WTC11 (cell line): ENCODE measurements at places on chromosomes 4 and X. TPM values are rescaled to one million over a fixed set of nuclear protein-coding genes. Genes with fewer than 3 reads are reported as not detected.

C4orf50 gene
- total RNA-seq: 0.17 to 0.32 TPM (median 0.30 TPM) in 3 replicates

IQSEC2 gene
- total RNA-seq: 22.0 to 48.2 TPM (median 23.3 TPM) in 3 replicates

CSN1S1 gene
- total RNA-seq: not detected in 3 replicates

FGF2 gene
- 115 to 134 TPM (median 127 TPM) in 3 replicates for total RNA-seq

CXCR3 gene
- total RNA-seq: 0.11 TPM in 1 of 3 replicates, not detected in the others

MTMR8 gene
- 3.8 to 7.1 TPM (median 6.1 TPM) in 3 replicates for total RNA-seq

RIPPLY1 gene
- total RNA-seq: not detected in 3 replicates

SH3BGRL gene
- total RNA-seq: 36.6 to 37.8 TPM (median 37.3 TPM) in 3 replicates

ZCCHC12 gene
- 0.87 to 0.94 TPM (median 0.92 TPM) in 3 replicates for total RNA-seq

FGA gene
- total RNA-seq: 3.2 to 5.9 TPM (median 3.4 TPM) in 3 replicates

ZNF732 gene
- total RNA-seq: 28.1 to 33.8 TPM (median 30.2 TPM) in 3 replicates

DNA sequence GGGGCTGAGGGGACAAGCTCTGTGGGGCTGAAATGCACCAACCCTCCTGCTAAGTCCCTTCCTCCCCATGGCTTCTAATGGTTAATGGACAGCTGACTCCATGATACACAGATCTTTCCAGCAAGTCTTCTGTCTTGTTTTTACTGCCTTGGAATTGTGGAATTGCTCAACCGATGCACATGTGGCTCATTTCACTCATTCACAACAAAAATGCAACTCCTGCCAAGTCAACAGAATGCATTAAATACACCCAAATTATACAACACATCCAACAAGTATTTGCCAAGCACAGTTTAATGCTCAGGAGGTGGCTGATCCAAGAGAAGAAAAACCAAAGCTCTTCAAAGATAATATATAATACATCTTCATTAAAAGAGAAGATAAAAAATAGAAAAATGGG, 61.9 kb upstream of the PAGE4 start:
- H3K27ac ChIP-seq: no peak overlapping the region
- no peak overlapping the region for H3K4me3 ChIP-seq
- H3K36me3 ChIP-seq: no peaks in the 10 kb centered on the region
- peaks cover 3% of the 10 kb centered on the region for H3K4me1 ChIP-seq

GRCh38 chr4:151197247-151197646, 79.7 kb upstream of the PRSS48 start:
- H3K4me1 ChIP-seq: no peaks in the 10 kb centered on the region
- no peak overlapping the region for H3K27ac ChIP-seq
- H3K27me3 ChIP-seq: no peaks in the 10 kb centered on the region
- no peak overlapping the region for H3K4me3 ChIP-seq
- H3K36me3 ChIP-seq: peaks cover 6% of the 10 kb centered on the region
- DNase-seq: no peak

- peaks cover 18% of the 10 kb centered on the region for H3K4me1 ChIP-seq
- no peak overlapping the region for H3K4me3 ChIP-seq
- H3K36me3 ChIP-seq: no peaks in the 10 kb centered on the region
- peak; percentile 12 for DNase-seq
- no peak overlapping the region for H3K27ac ChIP-seq
These were observed 36.0 kb downstream of the PLAC1 start for GRCh38 chrX:134622056-134622812.

- no peak for DNase-seq
- no peak overlapping the region for H3K4me3 ChIP-seq
- no peak overlapping the region for H3K27ac ChIP-seq
- H3K4me1 ChIP-seq: peaks cover 5% of the 10 kb centered on the region
These were observed 22.3 kb upstream of the EMCN start for GRCh38 chr4:100540131-100540530.

GRCh38 chrX:131650637-131651410, 107.0 kb downstream of the OR13H1 start:
- no peak overlapping the region for H3K4me3 ChIP-seq
- no peak overlapping the region for H3K27ac ChIP-seq
- peaks cover 3% of the 10 kb centered on the region; the same call in 1 of the 2 replicates for H3K27me3 ChIP-seq
- H3K36me3 ChIP-seq: no peaks in the 10 kb centered on the region
- no peak for DNase-seq
- H3K4me1 ChIP-seq: no peaks in the 10 kb centered on the region

- H3K27ac ChIP-seq: 0 out of 2 replicates have a peak overlapping the region, but pooled peaks have one; percentile 65
- peaks cover 11% of the 10 kb centered on the region for H3K4me1 ChIP-seq
- H3K4me3 ChIP-seq: no peak overlapping the region
- H3K27me3 ChIP-seq: no peaks in the 10 kb centered on the region
These were observed 46.3 kb upstream of the CLCN4 start for GRCh38 chrX:10110316-10110935.

DNA sequence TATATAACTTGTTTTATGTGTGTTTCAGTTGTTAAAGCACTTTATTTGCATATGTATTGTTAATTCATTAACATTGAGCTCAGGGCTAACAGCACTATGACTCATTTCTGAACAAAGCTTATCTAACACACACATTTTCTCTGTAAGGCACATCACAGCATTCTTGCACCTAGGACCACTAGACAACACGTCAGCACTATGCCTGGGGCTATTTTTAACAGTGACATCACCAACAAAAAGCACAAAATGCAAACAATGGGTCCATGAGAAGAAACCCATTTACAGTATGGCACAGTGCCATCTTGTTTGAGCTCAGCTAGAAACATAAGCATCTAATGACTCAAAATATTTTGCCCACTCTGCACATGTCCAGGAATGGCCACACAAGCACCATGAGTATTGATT, 124.4 kb downstream of the RELL1 start:
- H3K4me3 ChIP-seq: no peak overlapping the region
- H3K36me3 ChIP-seq: 0 out of 2 replicates have a peak, but pooled peaks cover 3% of the 10 kb centered on the region
- no peak for DNase-seq
- H3K27me3 ChIP-seq: peaks cover 4% of the 10 kb centered on the region

DNA sequence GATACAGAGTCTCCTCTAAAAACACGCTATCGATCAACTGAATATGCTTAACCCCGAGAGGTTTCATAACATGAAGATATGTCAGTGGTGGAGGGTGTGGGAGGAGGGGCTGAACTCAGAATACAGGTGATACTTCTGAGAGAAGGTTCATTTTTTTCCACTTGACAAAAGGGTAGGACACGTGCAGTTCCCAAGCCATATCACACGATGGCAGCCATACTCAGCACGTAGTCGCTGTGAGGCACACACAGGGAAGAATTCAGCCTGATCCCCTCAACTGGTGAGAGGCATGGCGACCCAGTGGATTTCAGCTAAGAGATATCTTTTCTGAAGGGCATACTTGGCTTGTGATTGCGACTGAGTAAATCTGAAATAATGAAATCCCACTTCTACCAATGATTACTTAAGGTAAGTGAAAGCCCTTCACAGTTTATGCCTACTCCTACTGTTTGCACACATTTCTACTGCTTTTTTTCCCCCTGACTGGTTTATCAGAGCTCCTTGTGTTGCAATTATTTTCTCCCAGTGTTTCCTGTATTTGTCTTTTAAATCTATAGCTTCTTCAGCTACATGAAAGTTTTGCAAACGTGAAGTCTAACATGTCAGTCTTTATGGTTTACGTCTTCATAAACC, 133.1 kb downstream of the CORIN start:
- H3K36me3 ChIP-seq: no peaks in the 10 kb centered on the region
- no peak overlapping the region for H3K27ac ChIP-seq
- DNase-seq: peak; percentile 60

DNA sequence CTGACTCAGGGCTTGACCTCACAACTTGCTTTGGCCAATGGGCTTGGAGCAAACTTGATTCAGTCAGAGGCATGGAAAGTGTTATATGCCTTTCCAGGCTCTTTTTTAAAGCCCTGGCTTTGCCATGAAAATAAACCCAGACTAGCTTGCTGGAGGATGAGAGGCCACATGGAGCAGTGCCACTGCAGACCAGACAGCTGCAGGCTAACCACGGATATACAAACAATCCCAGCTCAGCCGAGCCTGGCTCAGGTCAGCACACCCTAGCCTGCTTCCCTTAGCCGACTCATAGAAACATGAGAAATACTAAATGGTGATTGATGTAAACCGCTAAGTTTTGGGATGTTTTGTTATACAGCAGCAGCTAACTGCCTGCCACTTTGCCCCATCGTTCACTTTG, 345.1 kb downstream of the ARHGAP10 start:
- peaks cover 9% of the 10 kb centered on the region for H3K4me1 ChIP-seq
- no peak overlapping the region for H3K4me3 ChIP-seq
- H3K27ac ChIP-seq: no peak overlapping the region
- H3K36me3 ChIP-seq: peaks cover 44% of the 10 kb centered on the region
- H3K27me3 ChIP-seq: peaks cover 4% of the 10 kb centered on the region; the same call in 1 of the 2 replicates
- no peak for DNase-seq

- no peaks in the 10 kb centered on the region for H3K36me3 ChIP-seq
- peaks cover 10% of the 10 kb centered on the region for H3K4me1 ChIP-seq
- no peak for DNase-seq
- H3K4me3 ChIP-seq: no peak overlapping the region
These were observed 61.9 kb downstream of the ARHGAP10 start for GRCh38 chr4:147793569-147794313.

- peak overlapping the region; percentile 72 for H3K4me3 ChIP-seq
- H3K36me3 ChIP-seq: peaks cover 7% of the 10 kb centered on the region
- H3K4me1 ChIP-seq: peaks cover 57% of the 10 kb centered on the region
These were observed 6.2 kb downstream of the MSX1 start for GRCh38 chr4:4865705-4866123.

- H3K4me3 ChIP-seq: no peak overlapping the region
- no peak for DNase-seq
- peaks cover 8% of the 10 kb centered on the region for H3K4me1 ChIP-seq
- no peaks in the 10 kb centered on the region for H3K36me3 ChIP-seq
- no peak overlapping the region for H3K27ac ChIP-seq
- no peaks in the 10 kb centered on the region for H3K27me3 ChIP-seq
These were observed 357.7 kb downstream of the BCOR start for GRCh38 chrX:39740078-39740477.

GRCh38 chrX:140608111-140608510, 101.4 kb upstream of the LINC00632 start:
- H3K27ac ChIP-seq: no peak overlapping the region
- peak; percentile 10 for DNase-seq
- H3K27me3 ChIP-seq: no peaks in the 10 kb centered on the region
- peaks cover 5% of the 10 kb centered on the region; the same call in 1 of the 2 replicates for H3K4me1 ChIP-seq
- peaks cover 19% of the 10 kb centered on the region for H3K36me3 ChIP-seq
- H3K4me3 ChIP-seq: no peak overlapping the region

DNA sequence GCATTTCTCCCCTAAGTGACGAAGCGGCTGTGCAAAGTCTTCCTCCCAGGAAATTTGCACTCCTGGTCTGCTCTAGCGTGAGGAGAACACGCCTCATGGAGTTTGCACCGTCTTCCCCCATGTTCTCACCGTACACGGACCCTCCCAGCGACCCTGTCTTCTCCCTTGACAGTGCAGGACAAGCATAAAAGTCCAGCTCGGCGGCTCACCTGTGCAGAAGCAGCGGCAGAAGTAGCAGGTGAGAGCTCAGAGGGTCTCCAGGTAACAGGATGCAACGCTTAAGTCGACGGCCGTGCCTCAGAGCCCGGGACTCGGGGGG, 314 bp downstream of the P2RY8 start:
- H3K27ac ChIP-seq: no peak overlapping the region
- H3K4me1 ChIP-seq: no peaks in the 10 kb centered on the region
- H3K4me3 ChIP-seq: no peak overlapping the region
